ENCODE measurements at places on chromosomes 2 and 18.

DNA sequence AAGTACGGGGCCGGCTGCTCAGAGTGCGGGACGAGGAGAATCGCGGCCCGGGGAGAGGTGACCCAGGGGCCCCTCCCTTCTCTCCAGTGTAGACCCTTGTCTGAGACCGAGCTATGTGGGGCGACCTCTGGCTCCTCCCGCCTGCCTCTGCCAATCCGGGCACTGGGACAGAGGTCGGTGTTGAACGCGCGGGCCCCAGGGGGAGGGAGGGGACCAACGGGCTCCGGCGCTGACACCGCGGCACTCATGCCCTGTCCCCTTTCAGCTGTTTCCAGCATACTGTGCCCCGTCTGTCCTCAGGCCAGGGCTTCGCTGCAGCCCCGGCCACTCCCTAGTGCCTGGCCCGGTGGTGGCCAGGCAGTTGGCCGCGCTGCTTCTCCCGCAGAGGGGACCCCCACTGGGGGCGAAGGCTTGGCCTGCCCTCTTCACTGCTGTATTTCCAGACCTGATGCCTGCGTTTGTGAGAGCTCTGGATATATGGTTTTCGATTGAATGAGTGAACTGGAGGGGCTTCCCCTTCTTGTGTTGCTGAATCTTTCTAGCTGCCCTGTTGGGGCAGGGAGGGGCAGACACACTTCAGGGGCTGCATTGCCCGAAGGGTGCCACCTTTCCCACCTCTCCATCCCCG, 809 bp downstream of the DBI start:
- peak; percentile 34 for DNase-seq

DNA sequence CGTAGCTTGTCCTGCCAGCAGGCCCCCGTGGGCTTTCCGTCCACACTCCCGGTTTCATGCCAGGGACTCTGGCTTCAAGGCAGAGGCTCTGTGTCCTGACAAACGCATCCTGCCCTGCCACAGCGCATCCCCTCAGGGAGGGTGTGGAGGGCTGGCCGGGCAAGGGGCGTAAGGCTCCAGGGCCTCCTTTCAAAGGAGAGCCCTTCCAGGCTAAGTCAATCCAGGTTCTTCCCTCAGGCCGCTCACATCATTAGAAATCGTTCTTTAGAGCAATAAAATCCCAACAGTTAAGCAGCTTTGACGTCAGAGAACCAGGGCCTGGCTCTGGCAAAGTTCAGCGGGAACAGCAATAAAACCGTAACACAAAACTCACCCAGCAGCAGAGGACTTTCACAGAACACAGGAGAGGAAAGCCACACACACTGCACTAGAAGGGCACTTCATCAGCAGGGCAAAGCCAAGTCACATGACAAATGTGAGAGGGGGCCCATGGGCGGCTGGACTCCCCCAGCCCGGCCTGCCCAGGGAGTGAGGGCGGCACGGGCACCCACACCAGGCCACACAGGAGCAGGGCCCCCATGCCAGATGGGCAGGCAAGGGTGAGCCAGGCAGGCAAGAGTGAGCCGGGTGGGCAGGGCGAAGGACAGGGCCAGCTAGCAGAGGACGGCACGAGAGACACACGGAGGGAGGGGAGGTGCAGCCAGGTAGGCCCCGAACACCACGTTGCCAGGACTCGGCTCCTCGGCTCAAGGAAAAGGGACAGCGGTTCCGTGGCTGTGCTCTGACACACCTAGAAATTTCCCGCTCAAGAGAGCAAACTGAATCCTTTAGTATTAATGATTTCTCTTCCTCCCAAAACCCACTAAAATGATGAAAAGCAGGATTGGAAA, 52.0 kb downstream of the HDAC4 start:
- DNase-seq: no peak

GRCh38 chr18:10420561-10421352, 33.7 kb upstream of the APCDD1 start:
- no peak for DNase-seq

- no peak for DNase-seq
These were observed 47.8 kb upstream of the ST3GAL5 start for GRCh38 chr2:85936421-85937068.

DNA sequence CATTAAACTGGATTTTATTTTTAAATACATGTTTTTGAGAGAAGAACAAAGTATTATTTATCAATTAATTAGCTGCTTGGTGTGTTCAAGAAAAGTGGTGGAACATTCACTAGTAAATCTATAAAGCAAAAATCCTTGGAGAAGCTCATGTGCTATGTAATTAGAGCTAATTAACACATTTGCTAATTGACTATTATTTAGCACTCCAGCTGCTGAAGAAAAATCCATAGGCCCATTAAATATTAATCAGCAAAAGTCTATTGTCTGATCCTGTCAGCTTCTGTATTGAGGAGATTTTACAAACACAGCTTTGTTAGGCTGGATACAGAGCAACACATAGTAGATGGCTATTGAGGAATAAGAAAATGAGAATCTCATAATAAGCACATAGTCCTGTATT, 336.1 kb downstream of the RBM43 start:
- DNase-seq: no peak

GRCh38 chr2:43111788-43112554, 114.4 kb downstream of the ZFP36L2 start:
- DNase-seq: no peak

GRCh38 chr2:73999881-74000597, 15.3 kb downstream of the TET3 start:
- no peak for DNase-seq

DNA sequence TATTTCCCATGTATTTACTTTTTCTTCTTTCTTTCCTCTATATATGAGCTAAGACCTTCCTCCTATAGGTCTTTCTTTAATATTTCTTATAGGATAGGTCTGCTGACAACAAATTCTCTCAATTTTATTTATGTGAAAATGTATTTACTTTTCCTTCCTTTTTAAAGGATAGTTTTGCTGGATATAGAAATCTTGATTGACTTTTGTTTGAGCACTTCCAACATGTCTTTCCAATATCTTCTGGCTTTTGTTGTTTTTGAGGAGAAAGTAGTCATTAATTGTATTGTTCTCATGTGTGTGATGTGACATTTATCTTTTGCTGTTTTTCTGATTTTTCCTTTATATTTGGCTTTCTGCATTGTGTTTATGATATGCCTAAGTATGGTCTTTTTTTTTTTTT, 28.9 kb upstream of the FBLN7 start:
- DNase-seq: no peak

GRCh38 chr18:23881778-23882177, 132.8 kb upstream of the TTC39C start:
- no peak for DNase-seq

GRCh38 chr2:20916604-20917286, 93.8 kb upstream of the LDAH start:
- no peak for DNase-seq

GRCh38 chr18:446941-447560, 53.5 kb downstream of the COLEC12 start:
- DNase-seq: no peak

GRCh38 chr2:205659922-205660321, 22.4 kb upstream of the NRP2 start:
- no peak for DNase-seq

GRCh38 chr2:175855794-175856453, 146.1 kb downstream of the LNPK start:
- peak; percentile 48 for DNase-seq

- DNase-seq: no peak
These were observed 117.5 kb upstream of the ZNF521 start for GRCh38 chr18:25469489-25469888.

- no peak for DNase-seq
These were observed 119.7 kb downstream of the CPS1 start for GRCh38 chr2:210676067-210676466.

DNA sequence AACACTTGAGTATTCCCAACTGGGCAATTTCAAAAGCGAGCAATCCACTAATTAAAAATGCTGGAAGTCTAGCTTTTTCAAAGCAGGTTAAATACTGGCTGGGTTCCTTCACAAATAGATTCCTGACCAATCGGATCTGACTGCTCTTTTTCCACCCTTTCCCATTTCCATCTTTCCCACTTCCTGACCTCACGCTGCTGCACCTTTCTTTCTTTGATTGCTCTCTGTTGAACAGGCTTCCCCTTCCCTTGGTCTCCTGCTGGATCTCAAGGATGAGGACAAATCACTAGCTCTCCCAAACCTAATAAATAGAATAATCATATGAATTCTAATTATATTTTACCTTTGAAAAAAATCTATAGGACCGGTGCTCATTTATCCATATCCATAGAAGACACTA, 121.2 kb downstream of the TCF4 start:
- DNase-seq: no peak

GRCh38 chr18:286515-287310, 18.9 kb upstream of the THOC1 start:
- no peak for DNase-seq

DNA sequence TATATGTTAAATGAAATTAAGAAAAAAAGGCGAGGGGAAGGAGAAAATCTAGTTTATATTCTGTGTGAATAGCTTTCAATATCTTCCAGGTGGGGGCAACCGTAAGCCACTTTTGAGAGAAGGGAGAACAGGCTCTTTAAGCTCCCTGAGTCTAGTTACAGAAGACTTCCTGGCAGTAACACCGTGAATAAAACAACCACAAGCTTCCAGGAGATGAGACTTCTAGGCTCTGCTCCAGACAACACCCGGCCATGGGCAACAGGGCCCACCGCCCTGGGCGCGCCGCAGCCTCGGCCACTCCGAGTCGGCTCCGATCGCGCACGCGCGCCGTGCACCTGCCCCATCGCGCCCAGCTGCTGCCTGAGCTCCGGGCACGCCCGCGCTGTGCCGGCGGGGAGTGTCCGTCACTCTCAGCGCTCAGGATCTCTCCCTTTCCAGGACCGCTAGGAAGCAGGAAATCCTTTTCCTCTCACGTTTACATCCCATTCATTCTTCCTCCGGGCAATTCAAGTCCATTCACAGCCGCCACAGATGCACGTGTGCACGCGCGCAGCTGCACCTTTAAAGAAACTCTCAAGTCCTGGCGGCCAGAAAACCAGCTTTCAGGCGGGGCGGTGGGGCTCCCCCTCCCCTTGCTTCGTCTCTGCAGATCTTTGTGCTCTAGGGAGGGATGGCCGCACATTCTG, 19.4 kb upstream of the PAX3 start:
- DNase-seq: no peak

GRCh38 chr2:18299423-18300212, 260.8 kb downstream of the RDH14 start:
- no peak for DNase-seq

GRCh38 chr2:169670215-169670651, 24.0 kb downstream of the CFAP210 start:
- DNase-seq: no peak

- DNase-seq: peak; percentile 44
These were observed 54.9 kb upstream of the OTOS start for GRCh38 chr2:240195316-240195861.

GRCh38 chr2:50858156-50858555, 173.8 kb downstream of the NRXN1 start:
- DNase-seq: no peak

DNA sequence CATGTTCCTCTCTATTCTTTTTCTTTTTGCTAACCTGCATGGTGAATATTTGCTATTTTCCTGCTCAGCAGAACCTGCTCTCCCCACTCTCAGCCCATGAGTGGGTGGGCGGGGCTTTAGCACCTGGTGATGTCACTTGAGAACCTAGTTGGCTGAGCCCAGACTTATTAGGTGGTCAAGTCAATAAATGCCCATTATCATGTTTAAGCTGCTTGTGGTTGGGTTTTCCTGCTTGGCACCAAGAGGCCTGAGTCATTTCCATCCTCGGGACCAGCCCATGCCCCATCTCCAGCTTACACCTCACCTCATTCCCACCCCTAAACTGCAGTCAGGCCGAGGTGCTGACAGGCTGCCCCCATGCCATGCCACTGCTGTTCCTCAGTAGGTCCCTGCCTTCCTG, 226.6 kb downstream of the ANKRD30B start:
- no peak for DNase-seq

GRCh38 chr2:164447660-164448059, 173.6 kb downstream of the GRB14 start:
- no peak for DNase-seq

- no peak for DNase-seq
These were observed 284.5 kb downstream of the GBX2 start for GRCh38 chr2:235883675-235884074.

GRCh38 chr2:39379643-39380524, 57.2 kb downstream of the MAP4K3 start:
- no peak for DNase-seq

- DNase-seq: no peak
These were observed 115.4 kb downstream of the SCG2 start for GRCh38 chr2:223486751-223487150.

GRCh38 chr2:159971365-159972152, 90.9 kb downstream of the PLA2R1 start:
- DNase-seq: no peak

DNA sequence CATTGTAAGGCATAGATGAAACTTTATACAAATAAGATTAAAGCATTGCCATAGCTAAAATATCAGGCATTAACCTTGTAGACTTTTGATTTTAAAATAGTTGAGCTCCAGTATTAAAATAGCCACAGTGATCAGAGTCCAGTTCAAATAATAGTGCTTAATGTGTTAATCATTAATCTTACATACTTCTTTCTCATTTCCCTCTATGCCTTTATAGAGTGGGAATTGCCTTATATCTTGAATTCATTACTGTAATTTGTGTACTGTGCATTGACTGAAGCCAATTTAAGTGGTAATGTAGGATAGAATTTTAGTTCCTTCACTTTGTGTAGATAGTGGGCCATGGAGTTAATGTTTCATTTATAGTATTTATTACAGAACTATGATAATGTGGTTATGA, 549.2 kb upstream of the VWC2L start:
- no peak for DNase-seq

GRCh38 chr2:224658780-224659405, 57.3 kb downstream of the CCDC195 start:
- no peak for DNase-seq

GRCh38 chr2:69437751-69438154, 518 bp upstream of the NFU1 start:
- peak; percentile 69 for DNase-seq

GRCh38 chr2:127566139-127566417, 30.6 kb downstream of the MYO7B start:
- no peak for DNase-seq

- DNase-seq: no peak
These were observed 125.8 kb upstream of the MSTN start for GRCh38 chr2:190188289-190188688.

DNA sequence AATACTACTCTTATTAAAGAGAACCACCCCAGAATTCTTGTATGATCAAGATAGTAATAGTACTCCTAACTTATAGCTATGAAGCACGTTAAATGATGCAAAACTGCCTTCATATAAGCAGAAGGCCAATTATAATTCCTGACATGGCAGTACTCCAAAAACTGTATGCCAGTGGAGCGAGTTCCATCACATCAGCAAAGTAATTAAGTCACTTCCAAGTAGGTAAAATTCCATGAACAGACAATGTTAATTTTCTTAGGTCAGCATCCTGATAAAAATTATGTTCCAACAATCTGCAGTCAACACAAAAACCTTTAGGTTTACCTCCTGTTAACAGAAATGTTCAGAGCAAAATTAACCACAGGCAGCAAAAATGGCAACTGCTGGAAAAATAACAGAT, 136.7 kb downstream of the CDH2 start:
- no peak for DNase-seq

GRCh38 chr18:75429975-75430374, 2.5 kb upstream of the SMIM21 start:
- DNase-seq: no peak

- no peak for DNase-seq
These were observed 24.4 kb upstream of the GPR39 start for GRCh38 chr2:132392221-132392620.

Data from tibial artery (tissue), 4 donors.